ENCODE measurements at places on chromosomes 12 and 14.

- DNase-seq, result no peak
These were observed 288.2 kb upstream of the TMPO start for GRCh38 chr12:98227162-98227561.

GRCh38 chr14:99586054-99586760, 17.8 kb downstream of the CCDC85C start:
- DNase-seq, result no peak

- DNase-seq, result no peak
These were observed 34.9 kb upstream of the HNF1A start for GRCh38 chr12:120943482-120943881.

DNA sequence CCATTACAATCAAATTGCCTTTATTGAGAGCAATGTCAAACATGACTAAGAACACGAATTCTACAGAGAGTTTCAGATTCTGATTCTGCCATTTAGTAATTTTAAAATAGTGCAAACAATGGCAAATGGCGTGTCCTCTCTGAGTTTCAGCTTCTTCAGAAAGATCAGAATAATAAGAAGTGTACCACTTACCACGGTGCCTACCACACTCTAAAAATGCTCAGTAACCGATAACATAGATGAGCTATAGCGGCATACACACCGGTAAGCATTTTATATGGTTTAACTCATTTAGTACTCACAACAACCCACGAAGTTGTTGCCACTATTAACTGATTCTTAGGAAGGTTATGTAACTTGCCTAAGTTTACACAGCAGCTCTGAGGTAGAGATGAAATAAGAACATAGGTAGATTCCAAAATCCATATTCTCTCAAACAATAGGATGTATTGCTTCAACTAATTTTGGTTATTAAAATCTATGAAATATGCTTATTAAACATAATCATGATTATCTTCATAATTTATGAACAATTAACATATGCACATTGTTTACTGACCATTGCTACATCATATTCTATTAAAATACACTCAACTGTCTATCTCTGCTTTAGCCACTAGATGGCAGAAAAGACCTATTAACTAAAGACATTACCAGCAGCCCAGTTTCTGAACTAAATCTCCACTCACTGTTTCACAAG, 38.3 kb downstream of the SLC6A15 start:
- DNase-seq, result peak; percentile 8

GRCh38 chr14:67646131-67646530, 26.4 kb downstream of the ARG2 start:
- DNase-seq, result no peak

GRCh38 chr14:97058074-97058467, 260.9 kb downstream of the VRK1 start:
- no peak for DNase-seq

DNA sequence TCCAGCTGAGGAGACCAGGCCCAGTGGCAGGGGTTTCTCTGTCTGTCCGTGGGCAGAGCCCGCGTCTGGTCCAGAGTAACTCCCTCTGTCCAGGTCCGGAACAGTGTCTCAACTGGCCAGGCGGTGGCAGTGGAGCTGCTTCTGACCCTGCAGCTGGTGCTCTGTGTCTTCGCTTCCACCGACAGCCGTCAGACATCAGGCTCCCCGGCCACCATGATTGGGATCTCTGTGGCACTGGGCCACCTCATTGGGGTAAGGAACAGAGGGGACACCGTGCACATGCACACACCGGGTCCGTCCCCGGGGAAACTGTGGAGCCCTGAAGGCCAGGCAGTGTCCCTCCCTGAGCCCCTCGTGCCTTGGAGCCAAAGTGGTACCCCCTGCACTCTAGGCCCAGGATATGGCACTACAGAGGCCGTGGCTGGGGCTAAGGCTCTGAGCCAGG, 1.5 kb downstream of the AQP6 start:
- peak; percentile 33 for DNase-seq

DNA sequence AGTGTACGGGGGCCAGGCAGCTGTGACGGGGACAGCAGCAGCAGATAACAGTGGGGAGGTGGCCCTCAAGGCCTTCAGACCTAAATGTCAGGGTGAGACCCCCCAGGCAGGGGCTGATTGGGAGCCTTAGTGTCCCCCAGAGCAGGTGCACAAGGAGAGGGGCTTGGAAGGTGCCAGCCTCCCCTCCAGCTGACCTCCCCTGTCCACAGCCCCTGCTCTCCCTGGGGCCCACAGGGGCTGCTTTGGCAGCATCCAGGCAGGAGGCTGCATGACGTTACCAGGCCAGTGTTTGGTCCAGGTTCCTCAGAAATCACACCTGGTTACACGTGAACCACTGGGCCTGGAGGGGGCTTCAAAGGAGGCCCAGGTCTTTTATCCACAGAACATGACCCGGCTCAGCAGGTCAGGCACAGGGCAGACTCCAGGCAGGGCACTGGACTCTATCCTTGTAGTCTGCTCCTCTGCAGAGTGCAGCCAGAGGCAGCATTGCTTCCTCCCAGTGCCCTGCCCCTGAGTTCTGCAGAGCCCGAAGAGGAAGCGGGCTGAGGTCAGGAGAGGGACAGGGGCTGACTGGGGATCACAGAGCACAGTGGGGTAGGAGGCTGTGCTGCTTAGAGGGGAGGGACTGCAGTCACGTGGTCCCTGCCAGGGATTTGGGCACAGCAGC, 2.6 kb upstream of the TRMT61A start:
- DNase-seq, result no peak

GRCh38 chr14:91246051-91246852, 1.7 kb upstream of the GPR68 start:
- DNase-seq, result no peak

DNA sequence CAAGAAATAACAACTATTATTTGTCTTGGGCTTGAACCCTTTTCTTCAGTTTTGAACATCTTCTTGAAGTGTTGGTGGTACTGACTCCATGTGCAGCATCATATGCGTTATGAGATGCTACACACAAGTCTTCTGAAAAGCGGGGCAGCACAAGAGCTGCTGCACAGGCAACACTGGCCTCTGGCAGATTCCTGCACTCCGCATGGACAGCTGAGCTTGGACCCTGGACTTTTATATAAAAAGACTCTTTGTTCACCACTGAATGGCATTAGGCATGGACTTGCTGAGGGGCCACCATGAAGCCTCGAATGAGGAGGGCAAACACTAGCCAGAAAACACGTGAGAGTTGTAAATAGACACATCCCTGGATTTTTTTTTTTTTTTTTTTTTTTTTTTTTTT, 210.8 kb upstream of the NPAS3 start:
- DNase-seq, result no peak

DNA sequence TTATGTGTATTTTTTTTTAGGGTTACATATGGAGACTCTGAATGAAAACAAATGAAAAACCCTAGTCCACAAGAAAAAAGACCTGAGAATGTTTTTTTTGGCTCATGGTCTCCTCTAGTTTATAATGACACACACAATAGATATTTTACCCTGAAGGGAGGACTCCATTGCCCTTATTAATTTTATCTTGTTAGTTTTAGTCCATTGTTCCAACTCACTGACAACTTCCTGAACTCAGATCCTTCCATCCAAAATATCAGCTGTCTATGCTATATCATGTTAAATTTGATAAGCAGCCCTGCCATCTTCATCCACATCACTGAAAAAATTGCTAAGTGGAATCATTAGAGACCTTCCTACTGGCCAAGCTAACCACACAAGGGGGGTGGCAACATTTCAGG, 232.1 kb downstream of the MON2 start:
- peak; percentile 64 for DNase-seq

GRCh38 chr12:34406228-34406995, 384.1 kb downstream of the ALG10 start:
- DNase-seq, result no peak

GRCh38 chr14:96626121-96626768, 124.1 kb downstream of the PAPOLA start:
- DNase-seq, result no peak

- no peak for DNase-seq
These were observed 59.3 kb downstream of the C14orf132 start for GRCh38 chr14:96098309-96098998.

GRCh38 chr14:56241461-56241860, 123.2 kb downstream of the PELI2 start:
- DNase-seq, result no peak

DNA sequence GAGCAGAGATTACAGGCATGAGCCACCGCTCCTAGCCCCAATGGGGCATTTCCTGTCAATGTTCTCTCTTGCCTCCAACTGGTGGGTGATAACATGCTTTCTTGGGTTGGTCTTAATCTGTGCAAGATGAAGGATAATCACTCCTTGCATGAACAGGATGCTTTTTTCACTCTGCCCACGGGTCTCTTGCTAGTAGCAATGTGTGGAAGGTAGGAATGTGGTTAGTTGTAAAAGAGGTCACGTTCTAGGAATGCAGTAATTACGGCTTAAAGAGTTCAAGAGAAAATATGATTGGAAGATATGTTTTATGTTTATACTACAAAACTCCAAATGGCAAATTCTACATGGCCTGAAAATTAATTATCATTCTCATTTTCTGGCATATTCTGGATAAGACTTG, 10.5 kb downstream of the RNASE10 start:
- no peak for DNase-seq

DNA sequence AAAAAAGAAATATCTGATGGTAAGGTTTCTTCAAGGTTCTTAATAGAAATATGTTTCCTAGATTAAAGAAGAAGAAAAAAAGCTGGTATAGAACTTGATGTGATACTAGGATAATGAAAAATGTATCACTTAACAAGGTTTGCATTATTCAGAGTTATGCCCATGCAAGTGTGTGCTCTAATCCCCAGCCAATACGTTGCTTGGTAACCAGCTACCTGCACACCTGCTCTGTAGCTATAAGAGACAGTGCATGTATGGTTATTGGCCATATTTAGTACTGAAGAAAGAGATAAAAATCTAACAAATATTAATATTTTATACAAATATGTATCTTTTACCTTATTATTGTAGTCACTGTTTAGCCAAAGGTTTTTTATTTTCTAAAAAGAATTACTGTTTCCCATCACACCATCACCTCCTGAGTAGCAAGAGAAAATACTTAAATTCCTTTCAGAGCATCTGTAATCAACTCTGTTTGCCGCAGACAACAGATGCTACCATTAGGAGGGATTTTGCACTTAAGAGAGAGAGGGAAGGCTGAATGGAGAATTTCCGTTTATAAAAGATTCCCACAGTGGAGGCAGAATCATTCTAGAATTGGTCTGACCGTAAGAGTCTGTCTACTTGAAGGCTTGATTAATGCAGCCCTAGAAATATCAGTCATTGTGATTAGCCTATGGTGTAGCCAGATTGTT, 115.6 kb downstream of the NEDD1 start:
- no peak for DNase-seq

DNA sequence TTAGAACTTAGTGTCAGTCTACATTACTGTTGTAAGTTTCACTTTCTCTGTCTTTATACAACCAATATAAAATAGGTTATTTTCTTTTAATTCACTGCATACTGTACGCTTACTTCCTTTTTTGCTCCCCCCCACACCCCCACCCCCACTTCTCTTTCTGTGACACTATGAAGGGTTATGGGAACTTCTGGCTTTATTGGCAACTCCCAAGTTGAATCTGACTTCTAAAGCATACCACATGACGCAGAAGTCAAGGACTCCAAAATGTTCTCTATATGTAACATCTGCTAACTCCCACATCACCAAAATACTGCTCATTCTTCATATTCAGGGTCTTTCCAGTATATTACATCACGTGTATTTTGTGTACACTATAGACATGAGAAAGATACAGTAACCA, 81.2 kb upstream of the ATXN7L3B start:
- DNase-seq, result no peak

GRCh38 chr14:104001003-104001402, 58.7 kb upstream of the RD3L start:
- DNase-seq, result no peak

DNA sequence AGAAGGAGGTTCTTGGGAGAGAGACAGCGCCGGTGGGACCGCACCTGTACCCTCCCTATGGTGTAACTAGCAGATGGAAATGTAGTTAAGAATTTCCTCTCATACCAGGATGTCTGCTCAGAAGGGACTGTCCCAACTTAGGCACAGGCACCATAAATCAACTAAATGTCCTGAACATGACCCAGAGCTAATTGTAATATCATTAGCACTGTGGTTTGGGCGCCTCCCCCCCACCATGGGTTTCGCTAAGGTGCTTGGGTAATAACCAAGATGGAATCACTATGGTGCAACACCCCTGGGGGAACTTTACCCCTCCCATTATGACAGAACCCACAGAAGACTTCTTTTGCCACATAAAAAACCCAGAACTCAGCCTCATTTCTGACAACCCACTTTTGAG, 15.9 kb downstream of the ZNF641 start:
- DNase-seq, result no peak

- DNase-seq, result no peak
These were observed 26.0 kb downstream of the WBP11 start for GRCh38 chr12:14777271-14777670.

GRCh38 chr14:104119488-104120251, 18.7 kb upstream of the KIF26A start:
- no peak for DNase-seq

GRCh38 chr14:101020834-101021370, 117.4 kb upstream of the RTL1 start:
- no peak for DNase-seq

DNA sequence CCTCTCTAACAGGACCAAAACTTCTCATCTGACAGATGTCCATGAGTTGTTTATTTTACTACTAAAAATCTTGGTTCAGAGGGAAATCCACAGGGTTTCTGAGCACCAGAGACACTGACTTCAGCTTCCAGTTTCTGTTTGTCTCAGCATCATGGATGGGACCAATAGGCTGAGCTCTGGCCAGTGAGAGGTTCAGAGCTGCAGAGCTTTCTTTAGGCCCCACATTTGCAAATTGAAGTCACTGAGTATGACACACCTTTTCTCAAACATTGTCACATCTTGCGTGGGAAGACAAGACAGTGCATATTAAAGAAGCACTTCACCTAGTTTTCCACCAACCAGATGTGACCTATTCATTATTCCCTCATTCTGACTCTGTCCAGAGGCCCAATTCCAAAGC, 45.2 kb downstream of the RDH12 start:
- no peak for DNase-seq

GRCh38 chr12:56358836-56359532, 923 bp downstream of the STAT2 start:
- DNase-seq, result no peak

DNA sequence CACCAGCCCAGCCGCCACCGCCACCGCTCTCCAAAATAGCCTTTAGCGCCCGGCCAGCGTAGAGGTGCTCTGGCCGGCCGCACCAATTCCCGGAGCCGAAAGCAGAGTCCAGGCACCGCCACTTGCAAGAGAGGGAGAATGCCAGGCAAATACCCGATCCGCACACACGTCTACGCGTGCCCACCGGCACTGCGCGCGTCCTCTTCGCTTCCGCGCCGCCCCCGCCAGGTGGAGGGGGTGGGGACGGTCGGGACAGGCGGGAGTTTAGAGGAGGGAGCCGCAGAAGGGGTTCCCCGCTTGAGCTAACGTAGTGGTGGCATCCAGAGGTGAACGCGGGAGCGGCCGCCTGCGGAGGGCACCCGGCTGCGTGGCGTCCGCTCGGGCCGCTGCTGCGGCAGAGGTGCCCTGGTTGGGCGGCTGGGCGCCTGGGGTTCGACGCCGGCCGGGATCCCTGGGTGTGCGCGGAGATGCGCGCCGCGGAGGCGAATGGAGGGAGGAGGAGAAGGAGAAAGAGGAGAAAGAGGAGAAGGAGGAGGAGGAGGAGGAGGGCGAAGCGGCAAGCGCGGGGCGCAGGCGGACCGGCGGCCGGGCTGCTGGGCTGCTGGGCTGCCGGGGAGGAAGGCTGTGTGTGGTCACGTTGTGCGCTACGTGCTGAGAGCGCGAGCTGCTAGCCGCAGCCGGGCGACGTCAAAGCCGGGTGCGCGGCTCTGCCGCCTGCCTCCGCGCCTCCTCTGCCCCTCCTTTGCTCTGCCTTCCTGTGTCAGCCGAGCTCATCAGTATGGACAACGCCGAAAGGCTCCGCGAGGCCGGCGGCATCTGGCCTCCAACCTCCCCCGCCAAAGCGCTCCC, at the start of gene MDGA2:
TSS of gene MDGA2 (minus strand) at position 140 of the 849 bp plus-strand sequence.
- no peak for DNase-seq

All from pulmonary artery endothelial cell (primary cell).